ENCODE measurements at places on chromosomes 7 and 10.
A peak's percentile ranks its signal among the peaks of the same experiment; 100 is the strongest.

DNA sequence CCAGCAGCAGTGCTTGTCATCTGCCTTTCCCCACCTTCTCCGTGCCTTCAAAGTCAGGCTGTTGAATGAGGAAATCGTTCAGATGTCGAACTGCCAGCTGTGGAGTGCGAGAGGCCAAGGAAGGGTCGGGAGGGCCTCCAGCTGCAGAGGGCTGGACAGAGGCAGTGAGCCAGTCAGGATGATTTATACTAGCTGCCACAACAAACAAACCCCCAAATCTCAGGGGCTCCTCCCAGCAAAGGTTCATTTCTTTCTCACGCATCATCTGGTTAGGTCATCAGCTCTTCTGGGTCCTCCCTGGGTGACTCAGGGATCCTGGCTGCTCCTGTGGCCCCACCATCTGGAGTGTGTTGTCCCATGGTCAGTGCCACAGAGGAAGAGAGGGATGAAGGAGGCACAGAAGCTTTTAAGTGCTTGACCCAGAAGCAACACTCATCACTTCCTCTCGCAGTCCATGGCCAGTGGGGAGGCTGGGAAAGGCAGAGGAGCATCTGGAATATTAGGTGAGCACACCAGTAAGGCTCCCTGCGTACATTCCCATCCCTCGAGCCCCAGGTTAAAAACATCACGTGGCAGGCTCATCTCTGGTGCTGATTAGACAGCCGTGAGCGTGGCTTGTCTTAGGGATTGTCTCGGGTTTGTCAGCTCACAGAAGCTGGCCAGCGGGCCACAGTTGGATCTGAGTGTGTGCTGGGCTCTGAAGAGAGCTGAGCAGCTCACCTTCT is 140.7 kb downstream of the RGS10 start:
- no peak for DNase-seq

- peak; percentile 12 for DNase-seq
Observed at GRCh38 chr7:76020031-76020714, 25.8 kb upstream of the TMEM120A start.

DNA sequence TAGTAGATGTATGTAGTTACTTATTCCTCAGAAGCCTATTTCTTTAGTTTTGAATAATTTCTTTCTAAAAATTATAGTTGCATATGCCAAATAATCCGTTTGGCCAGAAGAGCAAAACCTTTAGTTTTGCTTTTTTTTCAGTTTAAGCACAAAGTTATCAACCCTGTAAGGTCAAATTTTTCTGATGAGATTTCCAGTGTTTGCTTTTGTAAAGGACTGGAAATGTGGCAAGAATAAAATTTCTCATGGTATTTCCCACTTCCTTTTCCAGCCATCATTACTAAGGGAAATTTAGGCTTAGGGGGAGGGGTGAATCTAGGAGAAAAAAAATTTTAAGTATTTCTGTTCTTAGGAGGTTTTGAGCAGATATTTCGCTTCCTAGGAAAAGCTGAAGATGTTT is 7.6 kb downstream of the CALD1 start:
- DNase-seq, result no peak

GRCh38 chr7:46996972-46997371 is 584.9 kb downstream of the TNS3 start:
- no peak for DNase-seq

DNA sequence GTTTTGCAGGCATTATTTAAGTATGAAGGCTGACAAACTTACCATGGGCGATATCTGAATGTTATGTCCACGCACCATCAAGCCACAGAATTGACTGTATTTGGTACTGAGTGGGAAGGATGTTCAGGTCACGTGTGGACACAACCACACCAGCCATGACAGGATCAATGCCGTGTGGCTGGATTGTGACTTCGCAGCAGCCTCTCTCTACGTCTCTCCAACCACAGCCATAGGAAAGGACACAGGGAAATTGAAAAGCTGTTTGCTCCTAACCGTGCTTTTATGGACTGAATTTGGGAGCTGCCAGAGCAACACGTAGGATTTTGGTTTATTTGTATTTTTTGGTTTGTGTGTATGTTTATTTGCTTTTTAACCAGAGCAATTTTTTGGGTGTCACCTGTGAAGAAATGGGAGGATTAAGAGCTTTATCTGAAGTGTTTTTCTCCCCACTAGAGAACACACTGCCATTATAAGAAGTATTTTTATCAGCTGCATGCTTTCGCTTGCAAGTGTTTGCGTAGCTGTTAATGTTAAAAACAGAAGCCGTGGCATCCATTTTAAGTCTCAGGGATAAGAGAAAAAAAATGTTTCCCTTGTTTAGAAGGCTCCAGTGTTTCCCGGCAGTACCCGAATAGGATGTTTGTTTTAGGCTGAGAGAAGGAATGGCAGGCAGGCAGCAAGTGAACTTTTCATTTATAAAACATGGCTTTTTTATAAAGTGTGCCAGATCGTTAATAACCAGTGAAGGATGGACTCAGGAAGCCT is 401.1 kb upstream of the NFE2L3 start:
- no peak for DNase-seq

DNA sequence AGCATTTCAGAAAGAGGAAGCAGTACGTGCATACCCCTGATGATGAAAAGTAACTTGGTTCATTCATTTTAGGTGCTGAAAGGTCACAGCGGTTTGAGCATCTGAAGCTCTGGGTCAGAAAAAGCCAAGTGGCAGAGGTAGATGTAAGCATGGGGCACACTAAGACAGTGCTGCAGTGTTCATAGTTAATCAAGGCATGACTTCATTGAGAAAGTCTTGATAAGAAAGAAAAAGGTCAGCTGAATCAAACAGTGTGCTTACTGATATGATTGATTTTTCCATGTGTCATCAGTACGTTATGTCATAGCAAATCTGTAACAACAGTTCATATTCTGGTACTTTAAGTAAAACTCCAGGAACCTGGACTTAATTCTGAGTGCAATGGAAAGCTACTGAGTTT is 107.7 kb upstream of the PCLO start:
- no peak for DNase-seq

GRCh38 chr10:30775779-30776591 is 146.4 kb upstream of the LYZL2 start:
- no peak for DNase-seq

GRCh38 chr10:101562231-101562630 is 25.8 kb downstream of the POLL start:
- no peak for DNase-seq

- DNase-seq, result no peak
Observed at GRCh38 chr7:22090107-22090506, 144.4 kb upstream of the CDCA7L start.

GRCh38 chr7:132739271-132739955 is 163.1 kb upstream of the PLXNA4 start:
- no peak for DNase-seq

- DNase-seq, result no peak
Observed at GRCh38 chr7:48473205-48473865, 302.1 kb downstream of the ABCA13 start.

DNA sequence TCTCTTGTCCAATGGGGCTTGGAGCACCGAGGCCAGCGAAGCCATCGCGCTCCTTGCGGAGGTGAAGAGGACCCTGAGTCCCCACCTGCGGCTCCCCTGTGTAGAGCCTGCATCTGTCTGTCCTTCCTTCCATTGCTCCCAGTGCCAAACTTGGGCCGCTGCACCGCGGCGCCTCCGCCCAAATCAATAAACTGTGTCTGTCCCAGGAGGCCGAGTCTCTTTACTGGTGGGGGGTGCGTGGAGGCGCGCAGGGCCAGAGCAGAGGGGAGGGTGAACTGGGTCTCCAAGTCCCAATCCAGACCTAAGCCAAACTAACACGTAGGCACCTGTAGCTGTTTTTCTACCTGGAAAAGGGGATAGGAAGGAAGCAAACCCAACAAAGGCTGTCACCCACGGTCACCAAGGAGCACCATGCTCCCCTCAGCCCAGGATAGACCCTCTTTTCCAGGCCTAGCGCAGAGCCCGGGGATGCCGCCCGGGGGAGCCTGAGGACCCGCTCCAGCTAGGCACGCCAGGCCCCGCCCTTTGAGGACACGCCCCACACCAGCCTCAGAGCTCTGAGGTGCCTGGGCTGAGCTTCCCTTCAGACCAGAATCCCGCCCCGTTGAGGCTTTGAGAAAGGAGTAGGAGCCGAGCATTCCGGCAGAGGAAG is 1.2 kb upstream of the CHAT start:
- DNase-seq, result no peak

- DNase-seq, result no peak
Observed at GRCh38 chr10:87092376-87092860, 2.2 kb downstream of the GLUD1 start.
